CD4-positive, alpha-beta T cell treated with Interleukin-17A for 1 hour (primary cell): ENCODE measurements at places on chromosomes 4 and X.

DNA sequence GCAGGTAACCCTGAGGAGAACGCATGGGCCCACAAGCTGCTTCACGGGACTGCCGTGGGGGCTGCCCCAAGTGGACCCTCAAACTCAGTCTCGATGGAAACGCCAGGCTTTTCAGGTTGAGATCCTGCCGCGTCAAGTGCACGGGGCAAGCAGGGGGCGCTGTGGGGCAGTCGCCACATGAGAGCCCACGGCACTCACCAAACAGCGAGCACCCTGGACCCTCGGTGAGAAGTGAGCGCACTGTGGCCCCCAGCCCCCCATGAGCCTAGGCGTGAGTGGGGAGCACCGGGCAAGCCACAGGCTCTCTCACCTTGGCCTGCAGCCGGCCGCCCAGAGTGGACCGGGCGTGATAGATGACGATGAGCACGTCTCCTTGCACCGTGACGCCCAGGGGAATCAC is 50.9 kb upstream of the CPLX1 start:
- no peak for DNase-seq

GRCh38 chr4:30103455-30103854 is 616.7 kb upstream of the PCDH7 start:
- no peak for DNase-seq

GRCh38 chr4:61555789-61556188 is 355.7 kb downstream of the ADGRL3 start:
- no peak for DNase-seq

DNA sequence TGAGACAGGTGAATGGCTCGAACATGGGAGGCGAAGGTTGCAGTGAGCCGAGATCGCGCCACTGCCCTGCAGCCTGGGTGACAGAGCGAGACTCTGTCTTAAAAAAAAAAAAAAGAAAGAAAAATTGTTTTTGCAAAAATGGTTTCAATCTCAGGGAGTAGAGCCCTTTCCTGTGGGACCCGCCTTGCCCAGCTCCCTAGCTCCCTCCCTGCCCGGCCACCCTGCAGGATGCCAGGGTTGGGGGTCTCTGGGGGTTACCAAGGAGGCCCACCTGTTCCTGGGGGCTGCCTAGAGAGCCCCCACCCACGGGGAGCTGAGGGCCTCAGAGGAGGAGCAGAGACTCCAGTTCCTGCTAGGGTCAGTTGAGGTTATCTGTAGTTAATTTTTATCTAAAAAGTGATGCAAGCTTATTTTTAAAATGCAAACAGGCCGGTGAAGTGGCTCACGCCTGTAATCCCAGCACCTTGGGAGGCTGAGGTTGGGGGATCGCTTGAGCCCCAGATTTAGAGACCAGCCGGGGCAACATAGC is 18.7 kb upstream of the PLCXD1 start:
- DNase-seq: no peak

GRCh38 chr4:139606579-139607501 is 50.8 kb upstream of the SETD7 start:
- no peak for DNase-seq

GRCh38 chrX:120672841-120673530 is 43.1 kb upstream of the C1GALT1C1 start:
- no peak for DNase-seq

DNA sequence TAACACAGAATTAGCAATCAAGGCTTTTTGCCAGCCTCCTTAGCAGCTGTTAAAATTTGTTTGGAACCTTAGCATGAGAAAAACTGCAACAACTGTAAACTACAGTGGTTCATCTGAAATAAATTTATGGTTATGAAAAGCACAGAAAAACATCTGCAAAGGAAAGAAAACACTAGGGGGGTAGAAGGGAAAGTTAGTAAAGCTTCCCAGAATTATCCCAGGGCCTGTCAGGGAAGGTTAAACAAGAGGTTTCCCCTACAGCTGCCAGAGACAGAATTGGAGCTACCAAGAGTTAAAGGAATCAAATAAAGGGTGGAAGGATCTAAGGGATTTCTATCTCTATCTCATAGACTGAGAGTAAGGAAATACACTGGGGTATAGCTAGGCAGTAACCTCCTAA is 234.7 kb upstream of the DIAPH2 start:
- DNase-seq: no peak

- no peak for DNase-seq
Measured at GRCh38 chr4:156779774-156780173, 191.8 kb downstream of the PDGFC start.

DNA sequence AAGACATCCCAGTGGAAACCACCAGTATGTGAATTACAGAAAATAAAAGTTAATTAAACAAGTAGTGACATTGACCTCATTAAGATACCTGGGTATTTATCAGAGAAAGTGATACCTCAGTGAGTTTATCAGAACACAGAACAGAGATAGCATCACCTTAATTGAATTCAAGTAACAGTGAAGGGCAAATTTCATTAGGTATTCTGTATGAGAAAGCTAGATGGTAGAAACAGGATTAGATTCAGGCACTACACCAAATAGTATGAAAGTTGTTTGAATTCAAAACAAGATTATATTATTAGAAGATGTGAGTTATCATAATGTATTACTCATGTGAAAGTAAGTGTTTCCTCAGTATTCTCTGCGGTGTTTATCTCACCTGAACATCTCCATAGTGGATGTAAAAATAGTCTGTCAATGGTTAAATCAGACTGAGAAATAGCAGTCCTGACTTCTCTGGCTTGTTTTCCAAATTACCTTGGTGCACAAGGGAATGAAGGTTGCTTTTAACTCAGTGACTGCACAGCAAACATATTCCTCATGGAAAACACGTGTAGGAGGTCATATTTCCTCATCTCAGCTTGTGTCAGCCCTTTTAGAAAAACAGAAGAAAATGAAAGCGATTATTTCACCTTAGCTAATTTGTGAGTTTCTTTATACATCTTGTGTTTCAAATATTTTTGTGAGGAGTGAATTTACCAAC is 79.9 kb upstream of the PCDH18 start:
- DNase-seq: no peak

- DNase-seq: no peak
Measured at GRCh38 chr4:6513678-6514077, 41.3 kb upstream of the PPP2R2C start.

DNA sequence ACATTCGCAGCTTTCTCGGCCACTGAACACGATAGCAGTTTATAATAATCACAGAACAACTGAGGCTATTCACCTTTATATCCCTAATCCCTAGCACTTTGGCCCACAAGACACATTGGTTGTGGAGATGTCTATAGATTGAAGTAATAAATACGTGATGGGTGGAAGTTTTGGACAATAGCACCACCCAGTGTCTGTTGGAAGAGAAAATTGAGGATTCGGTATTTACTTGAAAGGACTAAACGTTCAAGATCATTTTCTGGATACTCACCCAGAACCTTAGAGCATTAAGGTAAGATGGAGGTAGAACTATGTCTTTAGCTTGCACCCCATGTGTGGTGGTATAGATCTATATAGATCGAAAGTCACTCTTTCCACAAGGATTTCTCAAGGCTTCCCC is 787 bp upstream of the TMSB15A start:
- peak; percentile 1 for DNase-seq

DNA sequence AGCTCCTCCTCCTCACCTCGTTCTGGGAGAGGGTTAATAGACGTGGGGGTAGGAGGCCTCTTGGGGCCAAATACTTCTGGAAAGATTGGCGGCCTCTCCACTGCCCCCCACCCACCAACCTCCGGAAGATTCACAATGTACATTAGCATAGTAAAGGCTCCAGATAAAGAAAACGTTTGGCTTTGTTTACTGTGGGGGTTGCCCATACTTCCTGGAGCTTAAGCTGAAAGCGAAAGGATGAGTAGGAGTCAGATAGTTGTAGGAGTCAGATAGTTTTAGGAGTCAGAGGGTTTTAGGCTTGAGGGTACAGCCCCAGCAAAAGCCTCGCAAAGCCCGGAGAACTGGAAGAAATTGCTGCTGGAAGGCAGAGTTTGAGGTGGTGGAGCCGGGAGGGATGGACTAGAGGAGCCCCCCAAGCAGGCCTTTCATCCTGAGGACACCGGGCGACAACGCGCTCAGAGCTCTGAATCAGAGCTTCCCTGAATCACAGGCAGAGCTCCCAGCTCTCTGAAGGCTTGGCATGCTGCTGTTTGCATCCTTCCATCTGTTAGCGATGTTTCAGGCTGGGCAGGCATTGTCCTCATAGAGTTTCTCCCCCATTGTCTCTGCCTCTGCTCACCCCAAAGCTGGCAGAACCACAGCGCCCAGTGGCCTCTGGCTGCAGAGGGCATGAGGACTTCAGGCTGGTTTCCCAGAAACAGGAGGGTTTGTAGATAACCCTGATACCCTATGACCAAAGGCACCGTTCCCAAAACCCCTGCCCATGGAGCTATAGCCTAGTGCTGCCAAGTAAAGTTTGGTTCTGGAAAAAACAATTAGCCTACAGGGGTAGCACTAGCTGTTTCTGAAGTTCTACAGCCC is 280.7 kb downstream of the BCOR start:
- DNase-seq: no peak

DNA sequence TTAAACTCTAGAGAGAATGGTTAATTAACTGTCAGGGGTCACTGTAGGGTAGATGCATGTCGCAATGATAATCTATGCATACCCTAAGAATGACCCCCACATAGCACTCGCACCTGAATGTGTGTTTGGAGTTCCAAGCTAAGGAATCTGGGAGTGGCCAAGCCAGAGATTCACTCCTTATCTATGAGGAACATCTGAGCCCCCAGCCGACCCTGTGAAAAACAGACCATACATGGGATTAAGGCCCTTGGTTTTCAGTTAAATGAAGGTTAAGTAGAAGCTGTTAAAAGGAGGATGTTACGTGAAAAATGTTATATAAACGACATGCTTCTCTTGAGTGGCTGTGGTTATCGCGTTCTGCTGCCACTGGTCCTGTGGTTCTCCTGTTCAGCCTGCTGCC is 147.2 kb downstream of the RELL1 start:
- no peak for DNase-seq

DNA sequence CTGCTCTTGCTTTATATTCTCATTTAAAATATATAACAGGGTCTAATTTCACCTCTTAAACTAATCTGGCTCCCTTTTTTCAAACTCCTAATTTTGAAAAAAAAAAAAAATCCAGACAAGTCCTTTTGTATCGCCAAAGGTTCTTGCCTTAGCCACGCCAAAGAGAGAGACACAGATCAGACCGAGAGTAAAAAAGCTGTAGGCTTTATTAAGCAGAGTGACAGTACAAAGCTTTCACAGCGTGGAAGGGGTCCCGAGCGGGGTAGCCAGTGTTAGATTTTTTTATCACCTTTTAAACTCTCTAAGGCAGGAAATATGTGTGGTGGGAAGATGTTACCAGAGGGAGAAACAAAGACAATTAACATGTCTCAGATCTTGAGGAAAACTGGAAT is 54.1 kb downstream of the PAGE2 start:
- DNase-seq: no peak

DNA sequence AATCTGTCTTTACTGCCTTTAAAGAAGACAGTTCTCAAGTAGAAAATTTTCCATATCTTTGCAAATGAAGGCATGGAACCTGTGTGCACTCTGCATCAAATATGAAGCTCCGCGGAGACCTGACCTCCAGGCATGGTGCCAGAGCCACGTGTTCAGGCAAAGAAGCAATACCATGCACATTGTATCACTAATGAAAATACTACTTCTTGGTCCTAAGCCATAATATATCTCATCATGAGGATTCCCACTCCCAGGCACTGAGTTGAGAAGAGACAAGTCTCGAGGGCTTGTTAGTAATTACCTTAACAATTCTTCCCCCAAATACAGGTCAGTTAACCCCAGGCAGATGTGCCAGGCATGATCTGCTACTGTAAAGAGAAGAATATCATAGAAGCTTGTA is 56.7 kb downstream of the PCDH19 start:
- no peak for DNase-seq

DNA sequence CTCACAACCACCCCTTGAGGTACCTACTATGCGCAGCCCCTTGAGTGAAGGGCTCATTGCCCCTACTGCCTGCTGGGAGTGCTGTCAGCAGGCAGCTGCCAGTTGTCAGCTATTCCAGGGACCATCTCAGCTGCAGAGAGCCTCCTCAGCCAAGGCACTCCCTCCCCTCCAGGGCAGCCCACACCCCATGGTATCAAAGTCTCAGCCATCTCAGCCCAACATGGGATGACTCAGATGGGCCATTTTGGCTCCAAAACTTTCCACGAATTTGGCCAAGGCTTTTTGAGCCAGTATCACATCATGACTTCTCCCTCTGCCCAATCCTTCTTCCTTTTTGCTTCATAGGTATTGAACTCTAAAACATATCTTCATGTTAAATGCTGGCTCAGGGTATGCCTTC is 61.4 kb upstream of the MAP3K15 start:
- no peak for DNase-seq

DNA sequence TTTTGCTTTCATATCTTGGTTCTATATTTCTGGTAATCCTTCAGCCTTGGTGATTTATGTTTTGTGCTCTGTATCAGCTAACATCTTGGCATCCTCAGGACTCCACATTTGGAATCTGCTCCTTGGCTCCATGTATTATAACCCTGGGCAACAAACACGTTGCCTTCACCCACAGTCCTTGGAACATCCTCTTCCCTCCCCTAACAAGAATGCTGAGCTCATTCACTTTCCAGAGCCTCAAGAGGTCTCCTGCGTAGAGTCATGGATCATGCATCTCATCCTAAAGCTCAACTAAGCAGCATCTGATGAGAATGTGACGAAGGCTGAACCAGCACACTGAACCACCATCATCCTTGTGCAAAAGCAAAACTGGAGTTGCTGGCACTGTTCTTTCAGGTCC is 60.5 kb upstream of the C1GALT1C1 start:
- no peak for DNase-seq

DNA sequence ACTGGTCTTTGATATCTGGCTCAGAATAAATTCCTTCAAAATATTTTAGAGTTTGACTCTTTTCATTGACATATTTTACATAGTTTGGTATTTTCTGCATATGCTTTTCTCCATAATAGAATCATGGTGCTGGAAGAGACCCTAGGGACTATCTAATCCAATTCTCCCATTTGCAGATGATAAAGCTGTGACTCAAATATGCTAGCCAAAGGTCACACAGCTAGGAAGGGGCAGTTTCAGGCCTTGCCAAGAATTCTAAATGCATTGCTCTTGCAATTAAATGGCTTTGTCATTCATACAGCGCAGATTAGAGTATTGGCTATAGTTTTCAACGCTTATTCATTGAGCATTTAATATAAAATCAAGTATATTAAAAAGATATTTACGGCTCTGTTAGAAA is 374.1 kb upstream of the RASGEF1B start:
- DNase-seq: no peak

DNA sequence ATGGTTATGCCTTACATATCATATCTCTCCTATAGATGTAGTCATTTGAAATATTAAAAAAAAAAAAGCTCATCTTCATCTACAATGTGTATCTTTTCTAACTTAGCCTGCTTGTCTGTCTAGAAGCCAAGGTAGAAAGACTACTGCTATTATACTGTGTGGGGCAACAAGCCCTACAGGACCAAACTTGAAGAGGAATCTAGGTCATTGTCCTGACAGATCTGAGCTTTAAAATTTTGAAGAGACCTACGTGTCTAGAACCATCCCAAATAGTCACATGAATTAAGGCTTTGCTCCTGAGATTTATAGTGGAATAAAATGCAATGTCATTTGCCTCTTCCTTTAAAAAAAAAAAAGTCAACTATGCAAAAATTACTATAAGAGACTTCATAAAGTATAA is 95.8 kb downstream of the PALLD start:
- DNase-seq: no peak

- no peak for DNase-seq
Measured at GRCh38 chr4:137957806-137958205, 284.3 kb downstream of the SLC7A11 start.
